ENCODE measurements at places on chromosomes 4 and X.
A peak's percentile ranks its signal among the peaks of the same experiment; 100 is the strongest.

- DNase-seq = no peak
Observed at GRCh38 chrX:15786915-15787314, 3.4 kb upstream of the ZRSR2 start.

DNA sequence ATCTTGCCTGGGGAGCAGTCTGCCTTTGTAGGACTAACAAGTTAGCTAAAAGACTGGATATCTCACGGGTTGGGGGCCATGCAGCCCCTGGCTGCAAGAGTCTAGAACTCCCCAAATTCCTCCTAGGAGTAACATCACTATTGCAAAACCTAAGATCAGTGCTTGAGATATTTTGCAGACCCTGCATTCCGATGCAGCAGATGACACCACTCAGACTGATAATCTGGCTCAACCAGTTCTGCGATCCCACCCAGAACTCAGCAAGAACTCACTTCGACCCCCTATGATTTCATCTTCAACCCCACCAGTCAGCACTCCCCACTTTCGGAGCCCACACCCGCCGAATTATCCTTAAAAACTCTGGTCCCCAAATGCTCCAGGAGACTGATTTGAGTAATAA lies 834.0 kb downstream of the C4orf33 start:
- no peak for DNase-seq

- no peak for DNase-seq
Observed at GRCh38 chrX:110162867-110163266, 155.0 kb downstream of the AMMECR1 start.

- DNase-seq = no peak
Observed at GRCh38 chr4:10260777-10261176, 144.2 kb upstream of the WDR1 start.

DNA sequence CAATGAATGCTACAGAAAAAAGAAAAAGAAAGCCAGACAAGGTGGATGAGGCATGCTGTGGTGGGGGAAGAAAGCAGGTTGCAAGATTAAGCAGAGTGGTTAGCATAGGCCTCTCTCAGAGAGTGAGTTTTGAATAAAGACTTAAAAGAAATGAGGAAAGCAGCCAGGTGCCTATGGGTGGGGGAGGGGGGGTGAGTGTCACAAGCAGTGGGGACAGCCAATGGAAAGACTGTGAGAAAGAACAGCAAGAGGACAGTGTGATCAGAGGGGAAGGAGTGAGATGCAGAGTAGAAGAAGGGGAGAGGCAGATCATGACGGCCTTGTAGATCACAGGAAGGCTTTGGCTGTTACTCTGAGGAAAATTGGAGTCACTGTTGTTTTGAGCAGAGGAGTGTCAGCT lies 162.5 kb downstream of the SOX3 start:
- no peak for DNase-seq

DNA sequence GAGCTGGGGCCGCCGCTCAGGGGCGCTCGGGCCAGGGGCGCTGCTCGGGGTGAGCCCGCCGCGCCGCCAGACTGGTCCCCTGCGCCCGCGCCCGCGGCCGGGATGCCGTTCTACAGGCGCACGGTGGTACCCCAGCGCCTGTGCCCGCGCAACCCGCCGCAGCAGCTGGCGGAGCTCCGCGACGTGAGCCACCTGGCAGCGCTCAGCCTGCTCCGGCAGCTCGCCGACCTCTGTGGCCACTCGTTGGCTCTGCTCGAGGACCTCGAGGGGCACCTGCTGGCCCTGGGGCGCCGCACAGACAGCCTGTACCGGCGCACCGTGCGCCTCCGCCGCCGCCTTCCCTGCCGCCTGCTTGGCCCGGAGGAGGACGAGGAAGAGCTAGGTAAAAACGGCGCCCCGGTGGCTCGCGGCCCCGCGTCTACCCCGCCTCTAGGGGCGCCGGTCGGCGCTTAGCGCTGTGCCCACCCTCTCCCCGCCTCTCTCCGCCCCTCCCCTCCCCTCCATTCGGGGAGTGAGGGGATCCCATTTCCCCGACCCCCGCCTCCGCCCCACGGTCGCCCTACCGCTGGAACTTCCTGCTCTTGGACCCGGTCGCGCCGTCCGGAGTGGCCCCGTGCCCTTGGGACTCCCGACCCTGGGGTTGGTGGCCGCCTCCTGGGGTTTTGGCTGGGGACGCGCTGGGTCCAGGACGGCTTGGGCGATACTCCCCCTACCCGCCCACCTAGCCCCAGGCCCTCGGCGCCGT lies 513 bp downstream of the NHSL2 start:
- DNase-seq = no peak

GRCh38 chr4:2320746-2321145 lies 58.8 kb upstream of the MXD4 start:
- no peak for DNase-seq

DNA sequence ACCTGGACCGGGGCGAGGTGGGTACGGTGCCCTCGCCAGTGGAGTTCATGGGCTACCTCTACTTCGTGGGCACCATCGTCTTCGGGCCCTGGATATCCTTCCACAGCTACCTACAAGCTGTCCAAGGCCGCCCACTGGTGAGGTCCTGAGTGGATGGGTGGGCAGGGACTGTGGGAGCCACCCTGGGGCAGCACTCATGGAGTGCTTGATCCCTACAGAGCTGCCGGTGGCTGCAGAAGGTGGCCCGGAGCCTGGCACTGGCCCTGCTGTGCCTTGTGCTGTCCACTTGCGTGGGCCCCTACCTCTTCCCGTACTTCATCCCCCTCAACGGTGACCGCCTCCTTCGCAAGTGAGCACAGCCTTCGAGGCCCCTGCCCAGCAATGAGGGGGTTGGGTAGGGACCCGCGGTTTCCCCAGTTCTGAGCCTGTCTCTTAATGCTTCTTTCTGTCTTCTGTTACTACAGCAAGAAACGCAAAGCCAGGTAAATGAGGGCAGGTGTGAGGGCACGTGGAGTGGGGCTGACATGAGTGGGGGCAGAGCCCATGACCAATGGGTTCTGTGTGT lies 3.7 kb downstream of the PORCN start:
- DNase-seq = no peak

DNA sequence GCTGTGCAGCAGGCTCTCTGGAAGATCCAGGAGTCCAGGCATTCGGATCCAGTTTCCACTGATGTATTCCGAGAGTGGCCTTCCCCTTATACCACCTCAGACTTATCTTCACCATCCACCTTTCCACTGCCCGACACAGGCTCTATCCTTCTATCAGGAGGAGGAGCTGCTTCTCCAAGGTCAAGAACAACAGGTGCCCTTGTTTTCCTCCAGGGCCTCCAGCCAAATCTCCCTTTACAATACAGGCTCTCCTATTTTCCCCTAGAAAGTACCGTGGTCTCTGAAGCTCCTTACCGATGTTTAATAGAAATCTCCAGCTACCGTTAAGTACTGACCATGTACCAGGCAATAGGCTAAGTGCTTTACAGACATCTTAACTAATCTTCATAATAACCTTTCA lies 61.3 kb downstream of the AFAP1 start:
- DNase-seq = no peak

- no peak for DNase-seq
Observed at GRCh38 chr4:102157984-102158383, 187.3 kb downstream of the SLC39A8 start.

GRCh38 chrX:108224727-108225621 lies 133.4 kb downstream of the ATG4A start:
- no peak for DNase-seq

- no peak for DNase-seq
Observed at GRCh38 chrX:117508021-117508420, 608.6 kb downstream of the KLHL13 start.

DNA sequence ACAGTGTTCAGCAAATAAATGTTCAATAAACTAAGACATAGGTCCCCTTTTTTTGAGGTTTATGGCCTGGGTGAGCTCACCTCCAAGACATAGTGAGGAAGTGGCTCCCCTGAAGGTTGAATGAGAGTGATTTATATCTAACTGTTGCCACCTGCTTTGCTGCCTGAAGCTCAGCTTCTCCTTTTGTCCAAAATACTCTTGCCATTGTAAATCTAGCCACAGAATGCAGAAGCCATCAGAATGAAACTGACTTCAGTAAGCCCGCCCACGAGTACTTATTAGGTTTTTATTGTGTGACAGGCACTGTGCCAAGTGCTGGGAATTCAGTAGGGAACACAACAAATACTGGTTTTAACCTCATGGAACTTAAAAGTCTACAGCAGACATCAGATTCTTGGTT lies 18.0 kb downstream of the SPINK2 start:
- DNase-seq = peak; percentile 93

DNA sequence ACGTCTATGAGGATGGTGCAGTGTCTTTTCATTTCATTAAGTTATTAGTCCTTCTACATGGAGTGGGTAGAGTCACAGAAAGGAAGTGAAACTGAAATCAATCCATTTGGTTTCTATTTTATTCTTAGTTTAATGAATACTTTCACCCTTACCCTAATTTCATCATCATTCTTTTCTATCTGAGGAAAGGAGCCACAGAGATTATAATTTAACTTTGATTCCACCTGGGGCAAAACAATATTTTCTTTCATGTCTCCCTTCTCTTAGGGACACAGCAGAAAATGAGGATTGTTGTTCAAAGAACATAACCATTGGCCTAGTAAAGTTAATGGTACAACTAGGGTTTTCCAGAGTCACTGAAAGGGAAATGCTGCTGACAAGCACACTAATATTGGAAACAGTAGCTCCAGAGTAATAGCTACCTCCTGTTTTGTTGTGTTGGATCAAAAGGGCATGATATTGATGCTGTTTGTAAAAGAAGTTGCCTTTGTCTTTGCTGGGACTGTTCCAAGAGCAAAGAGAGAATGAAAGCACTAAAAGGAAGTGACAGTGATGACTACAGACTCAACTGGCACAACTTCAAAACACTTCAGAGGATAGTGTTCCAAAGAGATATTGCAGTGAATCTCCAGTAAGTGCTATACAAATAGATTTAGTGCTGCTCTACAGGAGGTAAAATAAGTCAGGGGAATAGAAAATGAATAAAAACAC lies 247.1 kb upstream of the PITX2 start:
- DNase-seq = no peak

- no peak for DNase-seq
Observed at GRCh38 chr4:139715746-139716391, 50.2 kb downstream of the MGST2 start.

DNA sequence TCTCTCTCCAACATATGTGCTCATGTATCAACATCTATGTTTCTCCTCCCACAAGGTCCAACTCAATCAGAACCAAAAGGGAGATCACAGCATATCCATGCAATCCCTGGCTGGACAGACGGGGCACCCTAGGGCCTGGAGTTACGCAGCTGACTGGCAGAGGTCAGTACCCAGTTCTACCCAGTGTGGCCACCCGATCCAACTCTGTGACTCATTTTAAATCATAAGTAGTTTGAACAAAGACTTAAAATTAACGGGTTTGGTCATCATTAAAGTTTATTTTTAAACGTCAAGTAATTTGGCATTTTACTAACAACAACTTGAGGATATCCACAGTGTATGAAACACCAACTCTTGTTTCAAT lies 59.5 kb downstream of the APBB2 start:
- DNase-seq = no peak

DNA sequence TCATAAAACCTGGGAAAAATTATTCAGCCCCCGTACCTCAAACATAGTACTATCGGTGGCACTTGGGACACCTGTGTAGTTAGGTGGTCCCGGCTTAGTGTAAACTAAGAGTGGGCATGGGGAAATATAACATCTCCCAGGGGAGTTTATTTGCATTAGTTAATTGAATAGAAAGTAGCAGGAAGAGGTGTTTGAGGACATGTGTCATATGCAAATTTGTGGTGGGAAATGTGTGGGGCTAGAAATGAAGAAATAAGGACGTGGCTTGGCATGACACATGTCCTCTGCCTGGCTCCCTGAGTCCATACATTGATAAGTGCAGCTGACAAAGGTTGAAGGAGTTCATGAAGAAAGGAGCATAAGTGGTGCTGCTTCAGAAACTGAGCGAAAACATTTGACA lies 483.6 kb downstream of the SH2D1A start:
- DNase-seq = no peak

- no peak for DNase-seq
Observed at GRCh38 chrX:28586286-28586685, 960 bp upstream of the IL1RAPL1 start.

- no peak for DNase-seq
Observed at GRCh38 chr4:71334465-71334882, 4.3 kb upstream of the SLC4A4 start.

GRCh38 chrX:115649461-115650063 lies 88.6 kb downstream of the PLS3 start:
- DNase-seq = no peak

DNA sequence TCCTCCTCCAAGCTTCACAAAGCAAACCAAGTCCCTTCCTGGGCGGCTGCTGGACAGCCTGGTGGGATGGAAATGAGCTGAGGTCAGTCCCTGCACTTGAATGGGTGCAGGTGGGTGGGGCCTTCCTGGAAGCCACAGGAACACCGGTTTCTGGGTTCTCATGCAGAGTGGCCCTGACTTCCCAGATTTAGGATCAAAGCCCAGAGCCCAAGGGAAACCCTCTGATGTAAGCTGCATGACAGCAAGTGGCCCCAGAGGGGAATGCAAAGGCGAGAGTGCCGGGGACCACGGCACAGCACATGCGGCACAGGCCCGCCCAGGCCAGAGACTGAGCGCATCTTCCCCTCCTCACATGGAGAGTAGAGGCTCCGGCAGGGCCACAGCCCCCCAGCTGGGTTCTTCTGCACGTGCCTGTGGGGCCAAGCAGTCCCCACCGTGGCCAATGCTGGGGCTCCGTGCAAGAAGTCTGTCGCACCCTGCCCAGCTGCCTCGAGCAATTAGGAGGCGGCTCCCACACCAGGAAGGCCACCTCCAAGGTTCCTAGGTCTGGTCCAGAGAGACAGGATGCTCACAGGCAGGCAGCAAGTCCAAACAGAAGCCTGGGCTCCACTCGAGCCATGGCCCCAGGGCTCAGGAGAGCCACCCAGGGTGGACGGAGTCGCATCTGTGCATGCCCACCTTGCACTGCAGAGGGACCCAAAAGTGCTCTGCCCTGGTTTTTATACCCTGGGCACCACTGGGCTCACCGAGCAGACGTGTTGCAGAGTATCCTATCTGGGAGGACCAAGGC lies 83.0 kb downstream of the HTRA3 start:
- no peak for DNase-seq

DNA sequence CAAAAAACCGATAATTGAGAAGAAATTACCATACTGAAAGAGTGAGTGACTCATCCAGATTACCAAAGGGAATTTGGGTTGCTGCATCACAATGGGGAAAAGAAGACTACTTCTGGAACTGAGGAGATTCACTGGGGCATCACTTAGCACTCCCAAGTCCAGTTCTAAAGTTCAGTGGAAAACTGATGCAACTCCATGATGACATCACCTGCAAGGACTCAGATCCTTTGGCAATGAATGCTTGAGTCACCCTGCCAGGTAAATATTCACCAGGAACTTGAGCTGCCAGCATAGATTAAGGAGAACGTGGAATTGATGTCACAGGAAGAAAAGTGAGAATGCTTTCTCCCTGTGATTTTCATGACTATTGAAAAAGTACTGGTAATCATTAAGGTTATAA lies 32.0 kb upstream of the SMIM10L2A start:
- DNase-seq = no peak

GRCh38 chr4:174907508-174907907 lies 10.7 kb upstream of the ADAM29 start:
- DNase-seq = no peak

Data from GF-D8 (cell line).